Fibroblast of the aortic adventitia (primary cell): ENCODE measurements at places on chromosomes 6 and 20. TPM values are rescaled to one million over a fixed set of nuclear protein-coding genes. Genes with fewer than 3 reads are reported as not detected.

- DNase-seq, result no peak
Observed at GRCh38 chr20:47124181-47124717, 229.6 kb downstream of the EYA2 start.

- DNase-seq, result no peak
Observed at GRCh38 chr6:36018339-36018738, 6.1 kb downstream of the SLC26A8 start.

DNA sequence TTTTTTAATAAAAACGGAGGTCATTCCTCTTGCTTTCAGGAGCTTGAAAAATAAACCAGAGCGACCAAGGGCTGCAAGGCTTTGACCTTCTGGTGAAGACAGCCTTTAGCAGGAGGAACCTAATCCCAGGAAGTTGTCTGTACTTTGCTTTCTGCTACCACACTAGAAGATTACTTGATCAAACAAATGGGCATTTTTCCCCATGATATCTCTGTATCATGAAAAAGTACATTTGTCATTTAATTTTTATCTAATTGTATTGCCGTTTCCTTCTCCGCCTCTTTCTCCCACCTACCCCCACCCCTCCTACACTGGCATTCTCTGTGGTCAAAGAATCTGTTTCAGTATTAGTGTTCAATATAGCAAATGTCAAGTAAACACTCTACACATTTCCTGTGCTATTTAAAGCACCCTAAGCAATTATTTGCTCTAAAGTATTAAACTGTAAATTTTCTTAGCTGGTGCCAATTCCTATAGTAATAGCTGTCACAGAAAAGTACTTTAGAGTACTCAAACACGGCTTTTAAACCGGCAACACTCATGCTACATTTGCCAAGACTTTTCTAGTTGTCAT, 29.7 kb downstream of the ATXN1 start:
- no peak for DNase-seq

The GJA10 gene
- total RNA-seq, result not detected in 2 replicates

- DNase-seq, result no peak
Observed at GRCh38 chr6:110378552-110378951, 20.4 kb upstream of the METTL24 start.

GRCh38 chr20:59740621-59741020, 136.3 kb downstream of the PHACTR3 start:
- DNase-seq, result no peak

DNA sequence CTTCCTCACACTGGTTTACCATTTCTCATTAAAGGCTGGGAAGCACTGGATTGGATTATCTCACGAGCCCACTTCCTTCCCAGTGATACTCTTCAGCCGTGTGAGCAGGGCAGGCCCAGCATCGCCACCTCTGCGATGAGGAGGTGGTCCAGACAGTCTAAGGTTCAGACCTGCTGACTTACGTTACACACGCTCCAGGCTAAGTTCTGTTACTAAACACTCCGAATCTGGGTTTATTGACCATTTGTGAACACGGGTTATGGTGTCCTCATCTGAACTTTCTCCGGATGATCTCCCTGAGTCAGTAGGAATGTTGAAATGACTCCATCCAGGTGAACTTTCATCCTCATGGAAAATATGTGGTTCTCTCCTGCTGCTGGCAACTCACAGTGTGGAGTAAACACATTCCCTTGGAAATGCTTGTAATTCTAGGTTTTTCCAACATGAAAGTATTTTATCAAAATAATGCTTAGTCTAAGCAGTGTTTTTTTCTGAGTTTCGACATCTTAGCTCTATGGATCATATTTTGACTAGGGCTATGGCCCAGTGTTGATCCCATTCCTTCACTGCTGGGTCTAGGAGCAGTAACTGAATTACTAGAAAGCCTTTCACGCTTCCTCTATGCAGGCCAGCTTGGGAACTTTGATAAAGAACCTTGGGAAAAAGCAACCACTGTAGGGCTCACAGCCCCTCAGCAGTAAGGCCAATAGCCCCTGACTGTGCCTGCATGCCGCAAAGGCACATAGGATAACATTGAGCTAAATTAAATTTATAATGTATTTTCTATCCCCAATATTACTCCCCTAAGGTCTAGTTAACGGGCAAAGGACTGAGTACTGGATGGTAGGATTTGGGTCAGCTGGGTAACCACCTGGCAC, 37.7 kb upstream of the PXDC1 start:
- peak; percentile 57 for DNase-seq

DNA sequence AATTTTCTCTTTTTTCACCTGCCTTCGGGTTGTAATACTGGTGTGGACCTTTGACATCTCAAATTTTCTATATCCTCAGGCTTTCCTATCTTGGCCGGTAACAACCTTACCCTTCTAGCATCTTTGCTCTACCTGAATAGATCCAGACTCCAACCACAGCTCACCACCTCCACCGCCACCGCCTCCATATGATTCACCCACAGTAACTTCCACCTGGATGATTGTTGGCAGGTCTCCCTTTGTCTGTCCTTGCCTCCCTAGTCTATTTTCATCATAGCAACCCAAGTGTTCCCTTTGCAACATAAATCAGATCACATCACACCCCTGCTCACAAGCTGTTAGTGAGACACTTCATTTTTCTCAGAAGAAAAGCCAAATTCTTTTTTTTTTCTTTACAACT, 525.8 kb upstream of the POU3F2 start:
- no peak for DNase-seq

The RALGAPA2 gene
- total RNA-seq, result 6.2 and 10.8 TPM in 2 replicates

The HLA-F gene
- 1.1 and 2.9 TPM in 2 replicates for total RNA-seq

DNA sequence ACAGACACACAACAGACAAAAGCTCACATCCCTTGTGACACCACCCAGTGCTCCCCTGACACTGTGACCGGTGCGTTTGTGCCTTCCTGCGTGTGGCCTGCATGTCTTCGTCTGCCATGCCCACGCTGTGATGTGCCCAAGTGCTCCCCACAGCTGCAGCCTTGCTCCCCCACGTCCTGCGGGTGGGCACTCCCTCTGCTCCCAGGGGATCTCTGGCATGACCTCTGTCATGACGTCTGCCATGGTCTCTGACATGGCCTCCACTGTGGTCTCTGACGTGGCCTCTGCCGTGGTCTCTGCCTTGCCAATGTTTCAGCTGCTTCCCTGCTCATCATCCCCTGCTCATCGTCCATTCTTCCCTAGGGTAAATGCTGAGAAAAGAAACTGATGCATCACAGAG, 200.9 kb downstream of the DLL1 start:
- no peak for DNase-seq

- DNase-seq, result peak; percentile 19
Observed at GRCh38 chr6:160396292-160396691, 48.1 kb downstream of the SLC22A3 start.

GRCh38 chr6:63803371-63803770, 167.8 kb downstream of the PHF3 start:
- no peak for DNase-seq

- peak; percentile 87 for DNase-seq
Observed at GRCh38 chr6:136774228-136775041, 17.8 kb downstream of the MAP3K5 start.

DNA sequence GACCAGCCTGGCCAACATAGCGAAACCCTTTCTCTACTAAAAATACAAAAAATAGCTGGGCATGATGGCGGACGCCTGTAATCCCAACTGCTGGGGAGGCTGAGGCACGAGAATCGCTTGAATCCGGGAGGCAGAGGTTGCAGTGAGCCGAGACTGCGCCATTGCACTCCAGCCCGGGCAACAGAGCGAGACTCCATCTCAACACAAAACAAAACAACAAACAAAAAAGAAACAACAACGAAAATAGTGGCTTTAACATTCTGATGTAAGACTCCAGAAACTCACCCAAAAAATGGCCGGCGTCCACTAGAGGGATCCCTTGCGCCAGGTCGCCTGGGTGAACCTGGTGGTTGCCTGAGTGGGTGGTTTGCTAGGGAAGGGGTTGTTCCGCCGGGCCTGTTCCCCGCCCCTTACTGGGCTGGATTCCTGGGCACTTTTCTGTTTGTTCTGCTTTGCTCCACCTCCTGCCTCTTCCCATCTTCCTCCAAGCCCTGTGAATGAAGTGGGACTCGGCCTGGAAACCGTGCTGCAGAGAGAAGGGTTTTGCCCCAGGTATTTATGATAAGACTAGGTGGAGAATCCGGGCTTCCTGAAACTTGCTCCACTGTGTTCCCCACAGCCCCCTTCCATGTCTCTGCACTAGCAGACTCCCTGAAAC, 1.5 kb downstream of the PABPC1L start:
- DNase-seq, result peak; percentile 54

GRCh38 chr6:13978787-13979186, 54.0 kb downstream of the RNF182 start:
- DNase-seq, result no peak
